ENCODE measurements at places on chromosomes 1 and 21.

- no peak for DNase-seq
Observed at GRCh38 chr1:231401478-231401877, 20.6 kb downstream of the EGLN1 start.

GRCh38 chr21:45091550-45092322 is 17.4 kb downstream of the ADARB1 start:
- no peak for DNase-seq

DNA sequence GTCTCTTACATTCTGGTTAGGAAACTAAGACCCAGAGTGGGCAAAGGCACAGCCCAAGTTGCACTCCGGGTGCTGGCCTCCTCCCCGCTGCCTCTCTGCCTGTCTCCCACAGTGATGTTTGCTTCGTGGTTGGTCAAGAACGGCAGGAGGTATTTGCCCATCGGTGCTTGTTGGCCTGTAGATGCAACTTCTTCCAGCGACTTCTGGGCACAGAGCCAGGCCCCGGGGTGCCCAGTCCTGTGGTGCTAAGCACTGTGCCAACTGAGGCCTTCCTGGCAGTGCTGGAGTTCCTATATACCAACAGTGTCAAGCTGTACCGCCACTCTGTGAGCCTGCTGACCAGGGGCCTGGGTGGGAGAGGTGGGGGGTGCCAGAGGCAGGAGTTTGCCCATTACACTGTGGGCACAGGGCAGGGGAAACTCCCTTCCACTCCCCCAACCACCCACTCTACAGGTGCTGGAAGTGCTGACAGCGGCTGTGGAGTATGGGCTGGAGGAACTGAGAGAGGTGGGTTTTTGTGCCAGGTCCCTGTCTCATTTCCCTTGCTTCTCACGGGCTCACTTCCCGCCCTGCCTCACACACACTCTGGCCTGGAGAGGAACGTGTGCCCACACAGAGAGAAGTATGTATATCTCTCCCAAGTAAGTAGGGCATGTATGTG is 1.9 kb downstream of the BTBD19 start:
- DNase-seq = no peak

DNA sequence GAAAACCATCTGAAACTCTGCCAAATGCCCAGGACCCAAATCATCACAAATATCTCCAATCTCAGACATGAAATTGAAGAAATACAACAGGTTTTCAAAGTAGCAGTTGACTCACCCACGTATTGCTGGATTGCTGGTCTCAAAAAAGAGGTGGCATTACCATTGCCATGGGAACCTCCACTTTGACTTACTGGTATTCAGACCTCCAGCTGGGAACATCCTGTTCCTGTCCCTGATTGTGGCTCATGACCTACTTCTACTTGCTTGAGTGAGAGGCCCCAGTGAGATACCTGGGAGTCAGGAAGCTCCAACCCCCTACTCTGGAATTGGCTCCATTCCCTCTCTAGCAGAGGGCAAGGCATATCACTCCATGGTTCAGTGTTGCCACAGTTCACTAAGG is 64.6 kb downstream of the NMNAT2 start:
- DNase-seq = no peak

DNA sequence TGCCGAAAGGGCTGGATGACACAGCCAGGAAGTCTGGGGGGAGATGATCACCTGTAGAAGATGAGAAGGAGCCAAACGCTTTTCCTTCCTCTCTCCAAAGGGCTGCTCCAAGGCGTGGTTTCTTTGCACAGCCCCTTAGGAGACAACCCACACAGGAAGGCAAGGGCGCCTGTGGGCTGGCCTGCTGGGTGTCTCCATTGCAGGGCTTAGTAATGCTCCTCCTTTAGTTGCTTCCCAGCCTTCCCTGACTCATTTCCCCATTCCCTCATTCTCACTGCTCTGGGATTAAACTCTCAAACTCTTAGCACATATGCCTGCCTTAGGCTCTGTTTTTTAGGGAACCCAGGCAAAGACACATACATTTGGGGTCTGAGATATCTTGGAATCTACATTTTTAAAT is 1.7 kb upstream of the CLCA1 start:
- no peak for DNase-seq

DNA sequence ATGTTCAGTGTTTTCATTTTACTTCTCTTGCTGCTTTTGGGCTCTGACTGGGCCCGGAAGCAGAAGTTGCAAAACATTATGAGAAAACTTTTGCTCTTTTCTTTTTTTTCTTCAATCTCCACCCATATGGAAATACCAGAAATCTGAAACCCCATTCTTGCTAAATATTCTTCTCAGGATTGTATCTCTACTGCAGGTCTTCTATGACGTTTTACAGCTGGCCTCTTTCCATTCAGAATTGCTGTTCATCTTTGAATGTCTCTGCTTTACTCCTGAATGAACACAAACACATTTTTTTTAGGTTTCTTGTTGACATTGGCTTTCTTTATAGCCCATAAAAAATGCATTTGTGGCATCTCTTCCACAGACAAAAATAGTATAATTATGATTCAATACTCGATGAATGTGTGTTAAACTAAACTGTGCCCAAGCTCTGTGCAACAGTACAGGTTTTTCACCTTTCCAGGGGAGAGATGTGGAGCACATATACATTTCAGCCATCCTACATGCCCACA is 18.8 kb downstream of the PTPRC start:
- DNase-seq = no peak

GRCh38 chr1:206143537-206144172 is 26.5 kb upstream of the AVPR1B start:
- peak; percentile 45 for DNase-seq

- DNase-seq = no peak
Observed at GRCh38 chr1:96722958-96723357, 1.4 kb downstream of the PTBP2 start.

DNA sequence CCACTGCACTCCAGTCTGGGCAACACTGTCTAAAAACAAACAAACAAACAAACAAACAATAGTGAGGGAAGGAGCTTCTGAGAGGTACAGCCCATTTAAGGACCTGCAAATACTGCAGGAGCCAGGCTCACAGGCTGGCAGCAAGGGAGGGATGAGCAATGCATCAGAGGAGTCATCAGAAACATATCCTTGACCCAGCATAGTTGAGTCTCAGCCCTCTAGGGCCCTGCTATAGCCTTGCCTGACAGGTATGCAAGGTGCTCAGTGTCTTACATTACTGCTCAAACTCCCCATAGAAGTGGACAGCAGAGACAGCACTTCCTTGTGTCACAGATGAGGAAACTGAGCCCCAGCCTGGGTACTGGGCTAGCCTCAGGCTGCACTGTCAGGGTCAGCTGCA is 7.3 kb upstream of the TTC4 start:
- no peak for DNase-seq

DNA sequence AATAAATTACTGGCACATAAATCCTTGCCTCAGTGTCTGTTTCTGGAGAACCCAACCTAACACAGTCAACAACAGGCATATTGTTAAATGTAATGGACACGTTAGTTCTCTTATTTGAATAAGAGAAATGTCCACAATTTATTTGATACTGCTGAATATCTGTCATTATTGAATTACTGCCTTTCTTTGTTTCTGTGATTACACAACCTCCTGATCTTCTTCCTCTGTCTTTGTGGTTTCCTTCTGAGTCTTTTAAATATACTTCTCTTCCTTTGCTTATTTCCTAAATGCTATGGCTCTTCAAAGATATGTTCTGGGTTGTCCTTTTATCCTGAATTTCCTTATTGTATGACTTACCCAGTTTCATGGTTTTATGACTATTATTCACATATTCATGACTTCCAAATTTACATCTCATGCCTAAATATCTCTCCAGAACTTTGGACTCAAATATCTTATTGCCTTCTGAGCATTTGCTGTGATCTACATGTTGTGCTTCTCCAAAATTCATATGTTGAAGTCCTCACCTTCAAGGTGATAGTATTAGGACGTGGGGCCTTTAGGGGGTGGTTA is 39.9 kb downstream of the MSH4 start:
- no peak for DNase-seq

DNA sequence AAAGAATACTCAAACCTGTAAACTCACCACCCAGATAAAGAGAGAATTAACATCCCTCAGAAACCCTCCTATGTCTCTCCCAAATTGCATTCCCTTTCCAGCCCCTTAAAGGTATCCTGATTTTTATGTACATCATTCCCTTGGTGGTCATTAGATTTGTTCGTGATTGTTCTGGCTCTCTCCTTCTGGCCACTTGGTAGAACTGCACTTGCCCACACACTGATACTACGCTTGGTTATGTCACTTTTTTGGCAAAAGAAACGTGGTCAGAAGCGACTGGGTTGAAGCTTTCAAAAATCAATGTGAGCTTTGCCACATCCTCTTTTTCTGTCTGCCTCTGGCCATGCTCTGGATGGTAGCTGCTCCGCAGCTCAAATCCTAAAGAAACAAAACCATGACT is 76.3 kb downstream of the KRTAP19-8 start:
- no peak for DNase-seq

GRCh38 chr1:8155528-8156186 is 129.5 kb upstream of the ERRFI1 start:
- DNase-seq = no peak

- no peak for DNase-seq
Observed at GRCh38 chr1:214685906-214686305, 82.9 kb downstream of the CENPF start.

DNA sequence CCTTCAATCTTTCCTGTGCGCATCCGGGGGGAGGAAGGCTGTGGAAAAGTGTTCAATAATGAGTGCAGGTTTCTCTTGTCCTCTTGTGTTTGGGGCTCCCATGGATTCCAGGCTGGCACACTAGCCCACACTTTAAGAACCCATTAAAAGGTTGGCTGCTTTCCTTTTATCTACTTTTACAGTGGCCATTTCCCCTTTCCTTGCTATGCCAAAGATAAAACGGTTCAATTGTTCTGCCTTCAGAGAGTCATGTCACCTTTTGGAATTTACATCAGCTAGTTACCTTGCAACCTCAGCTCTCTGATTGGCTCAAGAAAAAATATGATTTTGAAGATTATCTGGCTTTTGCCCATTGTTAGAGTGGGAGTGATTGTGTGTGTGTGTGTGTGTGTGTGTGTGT is 182.3 kb downstream of the SDCCAG8 start:
- no peak for DNase-seq

DNA sequence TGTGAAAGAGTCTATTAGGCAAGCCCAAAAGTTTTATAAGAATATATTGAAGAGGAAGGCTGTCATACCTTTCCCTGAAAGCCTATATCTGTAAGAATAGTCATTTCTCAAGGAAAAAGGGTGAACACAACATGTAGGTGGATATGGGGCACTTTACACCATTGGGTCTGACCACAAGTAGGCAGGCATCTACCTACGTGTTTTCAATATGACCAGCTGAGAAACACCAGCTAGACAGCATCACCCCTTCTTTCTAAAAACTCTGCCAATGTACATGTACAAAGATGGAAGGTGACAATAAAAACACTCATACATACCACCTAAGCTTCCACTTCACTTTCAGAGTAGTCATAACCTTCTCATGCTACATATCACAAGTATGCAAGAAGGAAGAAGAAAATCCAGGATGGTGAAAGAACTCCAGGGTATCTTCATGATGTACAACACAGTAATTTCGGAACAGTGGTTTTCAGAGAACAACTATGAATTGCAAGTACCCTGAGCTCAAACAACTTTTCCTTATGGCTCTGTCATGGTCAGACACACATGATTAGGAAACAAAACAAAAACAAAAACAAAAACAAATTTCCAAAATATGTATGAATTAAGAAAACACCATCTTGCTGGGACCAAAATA is 98.5 kb upstream of the ADGRL2 start:
- DNase-seq = no peak
